Kasumi-1 (cell line): ENCODE measurements at places on chromosomes 5 and 9.

DNA sequence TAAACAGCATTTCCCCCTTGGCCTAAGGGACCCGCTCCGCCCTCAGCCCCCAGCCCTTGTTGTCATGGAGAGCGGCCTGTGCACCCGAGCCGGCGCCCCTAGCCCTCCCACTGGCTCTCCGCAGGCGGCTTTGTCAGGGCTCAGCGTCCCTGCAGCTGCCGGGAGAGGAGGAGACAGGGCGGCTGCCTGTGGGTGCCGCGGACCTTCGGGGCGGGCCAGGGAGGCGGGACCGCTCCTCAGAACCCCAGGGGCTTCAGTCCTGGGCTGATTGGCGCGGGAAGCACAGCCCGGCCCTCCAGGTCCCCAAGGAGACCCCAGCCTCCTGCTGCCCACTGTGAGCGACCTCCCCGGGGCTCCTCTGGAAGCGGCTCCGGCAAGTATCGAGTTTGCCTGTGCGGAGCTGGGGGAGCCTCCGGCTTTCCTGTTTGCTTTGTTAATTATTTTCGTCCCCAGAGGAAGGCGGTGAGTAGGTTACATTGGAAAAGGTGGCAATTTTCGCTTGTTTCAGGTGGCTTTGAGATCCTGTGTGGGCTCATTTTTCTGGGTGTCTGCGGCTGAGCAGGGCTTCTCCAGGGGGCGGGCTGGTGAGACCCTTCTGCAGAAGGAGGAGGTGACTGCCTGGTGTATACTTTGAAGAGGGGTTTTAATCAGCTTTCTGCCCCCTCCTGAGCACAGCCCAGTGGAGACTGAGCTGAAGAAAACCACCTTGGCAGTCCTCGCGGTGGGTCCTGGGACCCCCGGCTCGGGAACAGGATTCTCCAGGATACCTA is at the start of gene FGD3:
TSS of gene FGD3 (plus strand) at position 256 of the 770 bp plus-strand sequence. CDS start 28,734 bp downstream, outside the sequence.
- DNase-seq, result peak; percentile 33

DNA sequence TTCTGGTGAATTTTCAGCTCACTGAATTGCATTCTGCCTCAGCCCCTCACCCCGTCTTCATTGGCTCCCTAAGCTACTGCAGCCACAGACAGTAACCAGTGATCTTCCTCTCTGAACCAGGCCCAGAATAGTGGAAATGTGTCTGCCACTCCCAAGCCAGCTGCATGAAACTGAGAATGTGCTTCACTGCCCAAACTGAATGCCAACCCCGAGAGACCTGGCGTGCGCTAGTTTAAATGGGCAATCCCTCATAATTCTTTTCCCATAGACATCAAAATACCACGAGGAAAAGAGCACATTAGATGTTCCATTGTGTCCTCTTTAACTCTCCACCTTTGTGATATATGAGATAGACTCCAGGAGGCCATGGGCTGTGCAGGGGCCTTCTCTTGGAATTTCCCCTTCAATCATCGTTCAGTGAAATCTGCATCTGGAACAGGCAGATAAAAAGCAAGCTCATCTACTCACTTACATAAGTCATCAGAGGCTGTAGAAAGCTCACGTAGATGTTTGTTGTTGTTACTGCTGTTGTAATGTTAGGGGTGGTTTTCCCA is 320.2 kb downstream of the NFIB start:
- DNase-seq, result no peak

- no peak for DNase-seq
Observed at GRCh38 chr9:133677126-133678010, 41.2 kb downstream of the DBH start.

DNA sequence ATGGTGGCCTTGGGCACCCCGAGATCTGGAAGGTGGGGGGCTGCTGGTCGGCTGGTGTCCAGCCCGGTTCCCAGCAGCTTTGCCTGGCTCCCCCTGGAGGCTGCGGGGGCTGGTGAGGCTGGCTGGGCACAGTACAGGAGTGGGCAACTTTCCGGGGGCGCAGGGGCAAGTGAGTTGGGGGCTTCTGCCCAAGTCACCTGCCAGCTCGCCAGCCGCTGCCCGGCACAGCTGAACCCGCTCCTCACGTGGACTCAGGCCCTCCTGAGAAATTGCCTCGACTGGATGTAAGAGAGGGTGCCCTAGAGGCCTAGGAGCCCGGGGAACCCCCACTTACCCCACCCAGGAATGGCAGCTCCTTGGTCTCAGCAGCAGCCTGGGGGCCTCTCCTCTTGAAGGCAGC is 15.4 kb downstream of the KCNT1 start:
- DNase-seq, result no peak

- DNase-seq, result no peak
Observed at GRCh38 chr5:176995896-176996767, 10.4 kb downstream of the UIMC1 start.
